ENCODE measurements at places on chromosomes 2 and 18. TPM values are rescaled to one million over a fixed set of nuclear protein-coding genes. Genes with fewer than 3 reads are reported as not detected.

- H3K4me3 ChIP-seq: no peak overlapping the region
- H3K36me3 ChIP-seq: no peaks in the 10 kb centered on the region
- H3K4me1 ChIP-seq: peaks cover 17% of the 10 kb centered on the region
- H3K27ac ChIP-seq: no peak overlapping the region
- peaks cover 56% of the 10 kb centered on the region for H3K27me3 ChIP-seq
- no peak for DNase-seq
Observed at GRCh38 chr2:241551998-241552737, 6.4 kb upstream of the BOK start.

GRCh38 chr2:154620471-154620870, 78.0 kb upstream of the KCNJ3 start:
- H3K4me1 ChIP-seq: no peaks in the 10 kb centered on the region
- H3K36me3 ChIP-seq: no peaks in the 10 kb centered on the region
- no peaks in the 10 kb centered on the region for H3K27me3 ChIP-seq
- DNase-seq: no peak

GRCh38 chr2:100071335-100072043, 70.9 kb downstream of the AFF3 start:
- H3K36me3 ChIP-seq: no peaks in the 10 kb centered on the region
- no peak overlapping the region for H3K27ac ChIP-seq
- peaks cover 5% of the 10 kb centered on the region for H3K4me1 ChIP-seq
- DNase-seq: no peak

GRCh38 chr18:55695091-55695490, 107.1 kb upstream of the TCF4 start:
- no peak overlapping the region for H3K27ac ChIP-seq
- no peaks in the 10 kb centered on the region for H3K36me3 ChIP-seq
- no peak for DNase-seq
- H3K4me3 ChIP-seq: no peak overlapping the region

Gene DPP4
- total RNA-seq: 1.6 TPM
